GM04503 (cell line): ENCODE measurements at places on chromosomes 6 and 20.

GRCh38 chr6:117919775-117920729 is 13.0 kb downstream of the SLC35F1 start:
- no peak for DNase-seq

- no peak for DNase-seq
These were observed 251.1 kb upstream of the TBX18 start for GRCh38 chr6:85015396-85015990.

GRCh38 chr6:169906004-169906687 is 154.7 kb downstream of the ERMARD start:
- DNase-seq = no peak

DNA sequence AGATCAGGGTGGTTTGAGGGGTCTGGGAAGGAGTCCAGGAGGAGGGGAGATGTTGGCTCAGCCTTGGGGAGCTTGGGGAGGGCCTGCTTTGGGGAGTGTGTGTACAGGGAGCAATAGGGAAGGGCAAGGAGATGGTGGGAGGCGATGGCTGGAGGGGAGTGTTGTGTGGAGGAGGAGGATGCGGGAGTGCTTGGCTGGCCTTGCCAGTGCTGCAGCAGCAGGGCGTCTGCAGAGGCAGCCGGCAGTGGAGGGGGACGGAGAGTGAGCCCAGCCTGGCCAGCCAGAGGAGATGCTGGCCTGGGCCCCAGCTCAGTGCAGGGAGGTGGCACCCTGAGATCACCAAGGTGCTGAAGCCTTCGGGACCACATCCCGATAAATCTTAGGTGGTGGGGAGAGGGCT is 3.9 kb downstream of the IP6K3 start:
- no peak for DNase-seq
